Activated naive CD4-positive, alpha-beta T cell (primary cell): ENCODE measurements at places on chromosomes 2 and 18.

DNA sequence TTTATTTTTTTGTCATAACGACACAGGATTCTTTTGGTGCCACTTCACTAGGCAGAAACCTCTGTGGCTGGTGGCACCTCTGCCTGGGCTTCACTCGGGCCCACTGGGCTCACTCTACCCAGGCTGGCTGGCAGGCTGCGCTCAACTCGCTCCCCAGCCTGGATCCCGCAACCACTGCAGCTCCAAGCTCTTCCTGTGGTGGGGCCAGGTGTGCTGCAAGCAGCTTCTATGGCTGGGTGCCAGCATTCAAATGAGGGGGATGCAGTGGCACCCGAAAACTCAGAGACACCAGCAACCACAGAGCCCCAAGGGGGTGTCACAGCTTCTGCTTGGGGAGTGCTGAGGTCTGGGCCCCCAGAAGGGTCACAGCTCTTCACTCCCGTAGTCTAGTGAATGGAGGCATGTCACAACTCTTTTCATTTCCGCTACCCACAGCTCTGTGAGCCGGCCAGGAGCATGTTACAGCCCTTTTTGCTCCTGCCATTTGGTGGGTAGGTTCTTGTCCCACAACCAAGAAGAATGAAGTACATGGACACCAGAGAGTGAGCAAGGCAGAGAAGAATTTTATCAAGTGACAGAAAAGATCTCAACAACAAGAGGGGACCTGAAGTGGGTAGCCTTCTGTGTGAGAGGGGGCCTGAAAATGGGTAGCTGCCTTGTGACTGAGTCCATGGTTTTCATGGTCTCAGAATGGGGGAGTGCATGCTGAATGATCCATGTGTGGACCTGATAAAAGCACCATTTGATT lies 170.1 kb downstream of the UBR3 start:
- no peak for DNase-seq

GRCh38 chr2:232976666-232977437 lies 36.2 kb downstream of the NGEF start:
- no peak for DNase-seq

DNA sequence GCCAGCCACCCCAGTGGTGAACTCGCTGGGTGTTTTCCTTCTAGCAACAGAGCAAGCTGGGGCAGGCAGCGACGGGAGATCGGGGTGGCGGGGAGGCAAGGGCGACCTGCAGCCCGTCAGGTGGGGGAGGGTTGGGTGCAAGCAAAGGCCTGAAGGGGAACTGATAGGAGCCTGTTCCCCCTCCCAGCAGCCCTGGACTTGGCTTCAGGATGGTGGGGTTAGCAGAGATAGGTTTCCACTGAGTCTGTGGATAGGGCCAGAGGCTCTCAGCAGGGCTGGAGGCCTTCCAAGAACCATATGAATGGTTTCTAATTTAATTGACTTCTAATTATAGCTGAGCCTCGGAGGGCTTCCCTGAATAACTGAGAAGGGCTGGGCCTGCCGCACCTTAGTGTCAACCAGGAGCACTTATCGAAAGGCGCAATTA lies 55.3 kb downstream of the EDAR start:
- no peak for DNase-seq

DNA sequence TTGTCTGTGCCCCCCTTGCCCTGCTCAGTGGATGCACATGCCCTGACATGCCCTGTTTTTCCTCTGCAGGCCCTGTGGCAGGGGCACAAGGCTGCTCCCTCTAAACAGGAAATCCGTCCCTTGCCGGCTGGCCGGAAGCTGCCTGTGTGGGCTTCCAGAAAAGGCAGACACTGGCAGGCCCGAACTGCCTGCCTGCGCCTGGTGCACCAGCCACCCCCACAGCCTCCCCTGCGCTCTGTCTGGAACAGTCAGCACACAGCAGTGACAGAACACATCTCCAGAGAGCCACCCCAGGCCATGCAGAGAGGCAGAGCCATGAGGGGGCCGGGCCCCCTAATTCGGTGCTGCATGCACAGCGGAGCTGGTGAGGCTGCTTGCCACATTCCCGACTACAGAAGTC lies 33.5 kb downstream of the LOXHD1 start:
- peak; percentile 1 for DNase-seq

GRCh38 chr2:233426619-233427342 lies 72.5 kb downstream of the DGKD start:
- no peak for DNase-seq
